ENCODE measurements at places on chromosomes 2 and 18.

DNA sequence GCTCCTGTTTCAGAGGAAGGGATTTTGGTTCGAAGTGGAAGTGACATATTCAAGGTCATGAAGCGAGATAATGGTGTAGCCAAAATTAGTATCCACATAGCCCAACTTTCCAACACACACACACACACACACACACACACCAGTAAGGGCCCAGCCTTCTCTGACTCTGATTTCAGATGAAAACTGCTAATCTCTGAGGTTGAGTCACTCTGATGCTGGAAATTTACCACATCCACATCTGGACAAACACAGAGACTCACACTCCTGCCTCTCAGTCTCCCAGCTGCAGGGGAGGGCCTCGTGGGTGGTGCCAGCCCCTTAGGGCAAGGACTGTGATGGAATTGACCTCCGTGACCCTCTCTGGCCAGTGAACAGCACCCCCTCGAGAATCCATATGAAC lies 29.0 kb upstream of the SLC35F6 start:
- no peak for DNase-seq

DNA sequence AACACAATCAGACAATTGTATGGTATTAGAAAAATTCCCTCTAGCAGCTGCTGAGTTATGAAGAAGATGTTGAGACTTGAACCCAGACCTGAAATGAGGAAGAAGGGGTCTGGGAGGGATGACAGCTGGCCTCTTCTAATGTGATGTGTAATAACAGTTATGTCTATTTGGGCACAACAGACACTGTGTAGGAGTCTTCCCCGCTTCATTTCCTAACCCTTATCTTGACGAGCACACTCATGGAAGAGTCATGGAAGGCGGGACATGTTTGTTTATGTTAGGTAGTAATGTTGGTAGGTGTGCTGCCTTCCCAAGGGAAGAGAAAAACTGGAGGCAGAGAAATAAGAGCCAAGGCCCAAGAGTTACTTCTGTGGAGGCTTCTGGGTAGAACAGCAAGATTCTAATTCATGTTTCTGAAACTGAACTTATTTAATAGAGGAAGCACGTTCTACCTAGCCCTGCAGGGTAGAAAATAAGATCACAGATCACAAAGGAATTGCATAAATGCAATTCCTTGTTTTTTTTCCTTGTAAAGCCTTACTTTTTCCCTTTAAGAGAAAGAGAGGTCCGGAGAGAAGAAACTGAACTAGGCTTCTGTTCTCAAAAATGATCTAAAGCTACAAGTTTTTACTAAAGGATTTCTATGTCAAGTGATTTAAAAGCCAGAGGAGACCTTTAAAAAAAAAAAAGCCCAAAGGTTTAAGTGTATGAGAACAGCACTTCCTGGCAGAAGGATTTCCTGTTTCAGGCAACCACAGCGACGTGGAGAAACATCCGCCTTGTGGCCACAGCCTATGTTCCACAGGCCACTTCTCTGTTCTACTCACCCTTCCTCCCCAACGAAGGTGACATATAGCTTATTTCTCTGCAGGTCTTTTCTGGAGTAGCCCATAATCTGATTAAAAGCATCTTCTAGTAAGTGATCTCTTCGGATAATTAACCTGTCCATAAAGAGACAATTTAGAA lies 68.5 kb upstream of the STK17B start:
- no peak for DNase-seq

DNA sequence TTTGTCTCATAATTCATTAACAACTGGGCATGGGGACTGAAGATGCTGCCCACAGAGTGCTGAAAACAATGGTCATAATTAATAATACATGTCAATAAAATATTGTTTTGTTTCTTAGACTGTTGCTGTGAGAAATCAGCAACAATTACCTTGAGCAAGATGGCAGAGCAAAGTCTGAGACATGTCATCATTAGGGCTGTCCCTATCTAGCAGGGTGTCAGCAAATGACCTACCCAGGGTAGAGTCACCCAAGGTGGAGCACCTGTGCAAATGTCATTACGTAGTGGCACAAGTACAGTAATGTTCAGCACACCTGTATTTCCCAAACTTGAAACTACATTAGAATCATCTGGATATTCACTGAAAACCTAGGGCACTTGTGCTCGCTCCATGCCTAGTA lies 10.6 kb upstream of the IL36A start:
- no peak for DNase-seq

GRCh38 chr2:28172114-28172898 lies 220.4 kb upstream of the FOSL2 start:
- no peak for DNase-seq

DNA sequence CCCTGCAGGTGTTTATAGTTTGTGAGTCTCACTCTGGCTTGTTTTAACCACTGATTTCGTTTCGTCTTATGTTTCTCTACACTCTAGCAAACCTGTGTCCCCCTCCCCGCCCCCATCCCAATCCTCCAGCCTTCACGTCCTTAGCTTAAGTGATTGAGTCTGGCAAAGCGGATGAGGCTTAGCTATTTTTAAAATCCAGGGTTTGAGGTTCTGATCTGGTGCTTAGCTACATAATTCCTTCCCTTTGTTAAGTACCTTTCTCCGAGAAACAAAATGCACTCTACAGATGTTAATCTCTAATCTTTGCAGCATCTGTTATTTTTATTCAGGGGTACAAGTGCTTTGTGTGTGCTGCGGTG lies 7.8 kb downstream of the AGAP1 start:
- DNase-seq, result peak; percentile 58

GRCh38 chr2:144201126-144201525 lies 318.8 kb downstream of the ZEB2 start:
- no peak for DNase-seq

- no peak for DNase-seq
Measured at GRCh38 chr18:77022556-77022955, 110.0 kb downstream of the MBP start.

DNA sequence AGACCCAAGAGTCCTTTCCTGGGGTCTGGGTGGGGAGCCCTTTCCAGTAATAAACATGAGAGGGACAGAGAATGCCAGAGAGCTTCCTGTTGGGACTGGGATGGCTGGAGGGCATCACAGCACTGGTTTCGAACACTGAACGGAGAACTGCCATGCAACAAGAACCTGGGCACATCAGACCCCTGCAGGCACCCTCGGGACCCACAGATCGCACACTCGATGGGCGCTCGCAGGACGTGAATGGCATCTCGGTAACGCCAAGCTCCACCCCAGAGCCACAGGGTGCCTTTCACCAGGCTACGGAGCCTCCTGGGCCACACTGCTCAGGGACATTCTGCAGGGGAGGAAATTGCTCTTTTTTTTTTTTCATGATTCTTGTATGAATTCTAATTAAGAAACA lies 25.1 kb downstream of the SLC66A2 start:
- no peak for DNase-seq

DNA sequence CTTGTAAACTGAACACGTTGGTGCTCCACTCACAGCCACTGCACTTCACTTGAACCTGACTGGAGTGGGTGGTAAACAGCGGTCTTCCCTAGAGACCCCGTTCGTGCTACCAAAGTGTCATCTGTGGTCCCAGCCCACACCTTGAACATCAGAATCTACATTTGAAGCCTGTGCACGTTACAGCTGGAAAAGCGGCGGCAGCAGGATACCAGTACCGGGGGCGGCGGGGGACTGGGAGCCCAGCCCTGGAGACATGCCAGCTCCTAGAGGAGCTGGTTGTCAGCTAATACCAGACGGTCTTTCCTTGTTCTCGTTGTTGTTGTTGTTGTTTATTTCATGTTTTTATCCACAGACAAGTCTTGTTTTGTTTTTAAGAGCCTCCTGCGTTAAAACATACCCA lies 156.7 kb downstream of the WDSUB1 start:
- no peak for DNase-seq

All from retinal pigment epithelial cell (primary cell).